CMK (cell line): ENCODE measurements at places on chromosomes 4 and X.

- peak; percentile 22 for DNase-seq
Measured at GRCh38 chr4:126604268-126604867, 1028.4 kb upstream of the INTU start.

- no peak for DNase-seq
Measured at GRCh38 chr4:87003266-87003665, 68.5 kb downstream of the AFF1 start.

DNA sequence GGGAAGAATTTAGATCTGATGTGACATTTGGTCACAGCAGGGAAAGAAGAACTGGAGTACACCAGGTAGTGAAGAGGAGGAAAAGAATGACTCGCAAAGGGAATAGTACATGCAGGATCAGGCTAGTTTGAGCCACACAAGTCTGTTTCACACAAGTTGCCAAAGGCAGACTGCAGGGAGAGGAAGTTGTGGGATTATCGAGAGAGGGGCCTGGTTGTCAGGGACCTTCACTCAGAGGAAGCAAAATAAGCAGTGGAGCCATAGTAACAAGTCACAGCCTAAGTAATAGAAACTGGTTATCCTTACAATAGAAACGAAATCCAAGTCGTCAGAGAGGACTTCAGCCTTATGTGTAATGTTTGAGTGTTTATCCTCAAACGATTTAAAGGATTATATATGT is 316.7 kb upstream of the HTR2C start:
- DNase-seq, result no peak

- peak; percentile 21 for DNase-seq
Measured at GRCh38 chr4:122798101-122798500, 28.5 kb upstream of the FGF2 start.

DNA sequence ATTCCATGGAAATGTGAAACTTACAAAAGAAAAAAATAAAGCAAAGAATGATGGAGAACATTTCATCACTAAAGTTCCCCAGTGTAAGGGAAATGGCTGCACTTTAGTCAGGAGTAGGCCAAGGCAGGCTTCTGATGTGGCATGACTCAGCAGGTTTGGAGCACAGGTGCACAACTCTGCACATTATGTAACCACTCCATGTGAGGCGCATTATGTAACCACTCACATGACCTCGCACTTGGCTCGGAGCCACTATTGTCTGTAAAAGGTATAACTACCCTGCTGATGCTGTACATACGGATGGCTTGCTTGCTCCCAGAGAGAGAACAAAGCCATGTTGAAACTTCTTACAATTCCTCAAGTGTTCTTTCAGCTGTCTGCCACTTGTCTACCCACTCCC is 727.6 kb downstream of the TRAM1L1 start:
- DNase-seq, result no peak

DNA sequence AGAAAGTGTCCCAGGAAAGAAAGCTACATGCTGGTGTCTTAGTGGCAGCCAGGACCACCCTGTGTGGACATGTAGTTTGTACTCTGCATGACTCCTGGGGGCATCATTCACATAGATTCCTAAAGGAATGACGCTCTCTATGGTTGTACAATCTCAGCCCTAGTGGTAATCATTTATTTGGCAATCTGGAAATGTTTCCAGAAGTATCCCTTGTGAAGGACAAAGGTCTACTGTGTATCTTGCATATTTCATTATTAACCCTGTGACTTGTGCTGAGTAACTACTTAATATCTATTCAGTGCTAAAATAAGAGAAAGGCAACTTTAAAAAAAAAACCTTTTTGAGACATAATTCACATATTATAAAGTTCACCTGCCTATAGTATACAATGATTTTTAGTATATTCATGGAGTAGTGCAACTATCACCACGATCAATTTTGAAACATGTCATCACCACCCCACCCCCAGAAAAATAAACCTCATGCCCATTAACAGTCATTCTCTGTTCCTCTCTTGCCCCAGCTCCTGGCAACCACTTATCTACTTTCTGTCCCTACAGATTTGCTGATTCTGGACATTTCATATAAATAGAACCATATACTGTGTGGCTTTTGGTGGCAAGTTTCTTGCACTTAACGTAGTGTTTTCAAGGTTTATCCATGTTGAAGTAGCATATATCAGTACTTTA is 51.7 kb downstream of the SHROOM3 start:
- DNase-seq, result no peak
